ENCODE measurements at places on chromosomes 5 and 9.

- DNase-seq = no peak
Measured at GRCh38 chr9:116064970-116065369, 88.6 kb upstream of the PAPPA start.

DNA sequence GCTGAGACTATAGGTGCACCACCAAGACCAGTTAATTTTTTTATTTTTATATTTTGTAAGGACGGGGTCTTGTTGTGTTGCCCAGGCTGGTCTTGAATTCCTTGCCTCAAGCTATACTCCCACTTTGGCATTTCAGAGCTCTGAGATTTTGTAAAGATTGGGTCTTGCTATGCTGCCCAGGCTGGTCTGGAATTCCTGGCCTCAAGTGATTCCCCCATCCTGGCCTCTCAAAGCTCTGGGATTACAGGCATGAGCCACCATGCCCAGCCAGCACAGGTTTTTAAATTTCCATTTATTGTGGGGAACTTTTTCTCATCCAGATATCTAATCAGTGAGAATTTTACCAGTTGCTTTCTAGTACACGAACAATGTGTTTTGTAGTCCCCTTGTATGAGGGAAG is 156.1 kb upstream of the VLDLR start:
- no peak for DNase-seq

DNA sequence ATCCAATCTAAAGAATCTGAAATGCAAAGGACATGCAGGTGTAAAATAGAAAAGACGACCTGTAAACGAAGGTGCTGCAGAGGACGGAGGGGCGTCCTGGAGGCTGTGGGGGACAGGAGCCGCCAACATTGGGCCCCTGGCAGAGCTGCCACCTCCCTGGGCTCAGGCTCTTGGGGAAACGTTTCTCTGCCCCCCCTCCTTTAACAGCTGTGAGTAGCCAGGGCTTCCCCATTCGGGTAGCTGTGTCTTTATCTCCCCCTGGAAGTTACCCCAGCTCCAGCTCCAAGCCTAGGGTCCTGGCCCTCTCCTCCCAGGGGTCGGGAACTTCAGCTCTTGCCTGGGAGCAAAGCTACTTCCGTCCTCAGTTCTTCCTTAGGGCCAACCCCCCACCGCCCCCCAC is 51.5 kb downstream of the PSD2 start:
- no peak for DNase-seq

DNA sequence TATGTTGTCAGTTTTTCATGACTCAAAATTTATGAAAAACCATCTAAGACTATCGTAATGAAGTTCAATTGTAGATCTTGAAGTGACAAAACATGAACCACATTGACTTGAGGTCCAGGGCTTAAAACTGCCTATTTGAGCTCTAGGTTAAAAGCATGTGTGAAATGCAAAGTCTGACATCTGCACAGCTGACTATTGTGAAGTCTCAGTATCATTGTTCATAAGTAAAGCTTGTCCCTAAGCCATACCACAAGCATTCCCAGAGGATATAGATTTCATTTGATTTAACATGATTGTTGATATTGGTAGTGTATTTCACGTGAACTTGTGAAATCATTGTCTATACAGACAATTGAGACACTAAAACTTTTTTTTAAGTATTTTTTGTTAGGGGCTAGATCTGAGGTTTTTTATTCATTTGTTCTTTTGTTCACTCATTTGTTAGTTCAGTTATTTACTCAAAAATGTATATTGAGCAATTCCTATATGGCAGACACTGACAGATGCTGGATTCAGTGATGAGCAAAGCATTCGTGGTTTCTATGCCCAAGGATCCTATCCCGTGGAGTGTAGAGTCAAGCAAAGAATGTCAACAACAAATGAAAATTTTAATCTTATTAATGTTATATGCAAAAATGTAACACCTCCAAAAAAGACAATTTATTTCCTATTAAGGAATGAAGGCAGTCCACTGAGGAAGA is 485.2 kb downstream of the RAB3C start:
- DNase-seq = no peak

DNA sequence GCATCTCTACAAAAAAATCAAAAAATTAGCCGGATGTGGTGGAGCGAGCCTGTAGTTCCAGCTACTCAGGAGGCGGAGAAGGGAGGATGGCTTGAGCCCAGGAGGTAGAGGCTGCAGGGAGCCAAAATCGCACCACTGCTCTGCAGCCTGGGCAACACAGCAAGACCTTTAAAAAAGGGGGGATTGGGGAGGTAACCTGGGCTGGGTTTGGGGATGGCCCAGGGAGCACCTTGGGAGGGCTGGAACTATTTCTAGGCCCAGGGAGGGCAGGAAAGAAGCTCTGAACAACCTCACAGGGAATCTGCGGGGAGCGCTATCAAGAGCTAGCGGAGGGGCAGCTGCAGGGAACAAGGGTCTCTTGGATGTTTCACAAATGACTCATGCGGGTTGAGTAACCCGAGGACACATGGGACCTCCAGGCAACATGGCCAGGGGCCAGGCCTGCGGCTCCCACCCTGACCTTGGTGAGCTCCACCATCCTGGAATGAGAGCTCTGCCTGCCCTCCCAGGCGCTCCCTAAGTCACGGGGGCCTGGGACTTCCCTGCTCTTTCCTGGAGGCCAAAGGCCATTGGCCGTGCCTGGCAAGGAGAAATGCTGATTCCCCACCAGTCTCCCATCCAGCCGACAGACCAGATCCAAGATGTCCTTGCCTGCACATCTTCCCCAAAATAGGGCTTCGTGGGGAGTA is 23.4 kb downstream of the SARDH start:
- DNase-seq = peak; percentile 39

GRCh38 chr5:67245259-67245846 is 48.8 kb upstream of the CD180 start:
- DNase-seq = no peak

- peak; percentile 70 for DNase-seq
Measured at GRCh38 chr9:131394464-131395156, 724 bp downstream of the PRRC2B start.

GRCh38 chr9:127558581-127559246 is 53.4 kb upstream of the STXBP1 start:
- DNase-seq = no peak

DNA sequence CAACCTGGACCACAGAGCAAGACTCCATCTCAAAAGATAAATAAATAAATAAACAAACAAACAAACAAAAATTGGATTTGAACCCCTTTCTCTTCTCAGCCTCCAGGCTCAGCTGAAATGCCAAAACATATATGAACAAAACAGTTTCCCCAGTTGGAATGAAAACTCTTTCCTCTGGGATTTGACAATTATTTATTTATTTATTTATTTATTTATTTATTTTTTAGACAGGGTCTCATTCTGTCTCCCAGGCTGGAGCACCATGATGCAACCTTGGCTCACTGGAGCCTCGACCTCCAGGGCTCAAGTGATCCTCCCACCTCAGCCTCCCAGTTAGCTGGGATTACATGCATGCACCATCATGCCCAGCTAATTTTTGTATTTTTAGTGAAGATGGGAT is 6.0 kb upstream of the STXBP1 start:
- DNase-seq = no peak

- no peak for DNase-seq
Measured at GRCh38 chr9:130901498-130902203, 5.0 kb upstream of the QRFP start.

DNA sequence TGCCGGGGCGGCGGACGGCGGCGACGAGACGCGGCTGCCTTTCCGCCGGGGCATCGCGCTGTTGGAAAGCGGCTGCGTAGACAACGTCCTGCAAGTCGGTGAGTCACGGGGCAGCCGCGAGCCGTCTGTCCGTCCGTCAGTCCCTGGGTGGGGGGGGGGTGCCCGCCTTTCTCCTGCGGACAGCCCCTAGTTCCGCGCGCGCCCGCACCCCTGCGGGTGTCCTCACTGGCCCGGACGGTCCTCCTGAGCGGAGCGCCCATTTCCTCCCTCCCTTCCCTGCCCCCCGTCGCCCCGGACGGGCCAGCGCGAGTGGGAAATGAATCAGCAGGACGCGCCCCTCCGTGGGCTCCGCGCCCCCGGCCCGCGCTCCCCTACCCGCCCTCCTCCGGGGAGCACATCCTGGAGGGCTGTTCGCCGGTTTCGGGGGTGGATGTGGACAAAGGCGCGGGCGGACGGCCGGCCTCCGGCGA is 828 bp downstream of the ZSWIM6 start:
- DNase-seq = peak; percentile 70

DNA sequence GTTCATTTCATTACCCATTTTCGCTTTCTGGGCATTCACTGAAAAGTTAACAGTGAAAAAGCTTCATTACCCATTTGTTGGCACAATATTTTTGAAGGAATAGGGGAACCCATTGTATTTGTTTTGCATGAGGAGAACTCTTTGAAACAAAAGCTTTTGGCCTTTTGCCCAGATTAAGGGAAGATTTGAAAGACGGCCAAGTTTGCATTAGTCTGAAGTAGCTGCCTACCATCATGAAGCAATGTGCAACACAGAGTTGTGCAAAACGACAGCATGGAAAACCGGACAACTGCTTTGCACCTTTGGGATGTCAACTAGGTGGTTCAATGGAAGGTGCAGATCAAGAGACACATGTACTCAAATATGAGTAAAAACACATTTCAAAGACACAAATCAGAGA is 84.9 kb downstream of the TRPM3 start:
- DNase-seq = no peak

DNA sequence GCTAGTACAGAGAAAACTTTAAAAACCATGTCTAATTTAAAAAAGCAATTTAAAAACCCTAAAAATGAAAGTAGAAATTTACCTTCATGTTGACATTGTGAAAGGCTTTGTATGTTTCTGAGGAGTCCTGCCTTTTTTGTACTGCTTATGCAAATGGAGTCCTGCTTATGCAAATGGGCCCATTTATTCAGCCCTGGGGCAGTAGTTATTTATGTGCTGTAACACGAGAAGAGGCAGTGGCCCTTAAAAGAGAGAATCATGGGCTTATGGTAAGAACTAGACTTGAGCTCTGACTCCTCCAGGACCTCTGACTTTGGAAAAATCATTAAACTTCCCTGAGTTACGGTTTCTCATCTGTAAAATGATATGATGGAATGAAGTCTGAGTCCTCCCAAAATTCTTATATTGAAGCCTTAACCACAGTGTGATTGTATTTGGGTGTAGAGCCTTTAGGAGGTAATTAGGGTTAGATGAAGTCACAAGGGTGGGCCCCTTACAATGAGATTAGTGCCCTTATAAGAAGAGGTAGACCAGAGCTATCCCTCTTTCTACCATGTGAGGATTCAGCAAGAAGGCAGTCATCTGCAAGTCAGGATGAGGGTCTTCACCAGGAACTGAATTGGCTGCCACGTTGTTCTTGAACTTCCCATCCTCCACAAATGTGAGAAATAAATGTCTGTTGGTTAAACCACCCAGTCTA is 447.8 kb upstream of the CD180 start:
- DNase-seq = no peak

- no peak for DNase-seq
Measured at GRCh38 chr5:50727149-50727496, 60.7 kb downstream of the PARP8 start.

GRCh38 chr9:110111868-110112267 is 96.1 kb downstream of the C9orf152 start:
- no peak for DNase-seq

- peak; percentile 72 for DNase-seq
Measured at GRCh38 chr5:172683645-172684471, 42.8 kb downstream of the NEURL1B start.

GRCh38 chr9:99050924-99051323 is 54.0 kb upstream of the TGFBR1 start:
- no peak for DNase-seq

- peak; percentile 82 for DNase-seq
Measured at GRCh38 chr9:133054966-133055365, 6.8 kb upstream of the CEL start.

- peak; percentile 77 for DNase-seq
Measured at GRCh38 chr9:127838375-127839078, 15.9 kb downstream of the ENG start.

DNA sequence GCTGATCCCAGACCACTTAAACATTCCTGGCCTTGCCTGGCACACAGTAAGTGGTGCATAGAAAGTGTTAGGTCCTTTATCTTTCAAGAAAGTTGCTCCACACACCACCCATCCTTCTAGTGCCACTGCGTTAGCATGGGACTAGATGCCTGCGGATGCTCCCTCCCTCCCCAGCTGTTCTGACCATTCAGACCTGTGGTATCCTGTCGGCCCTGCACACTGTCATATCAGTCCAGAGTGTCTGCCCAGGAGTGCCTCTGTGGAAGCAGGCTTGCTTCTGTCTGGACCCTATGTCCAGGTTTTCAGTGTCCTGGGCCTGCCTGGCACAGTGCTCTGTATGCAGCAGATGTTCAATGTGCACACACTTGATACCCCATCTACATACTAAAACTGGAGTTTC is 38.3 kb upstream of the SMU1 start:
- DNase-seq = no peak

GRCh38 chr9:29211580-29212396 is 1638.5 kb upstream of the C9orf72 start:
- DNase-seq = peak; percentile 70

- DNase-seq = no peak
Measured at GRCh38 chr9:70131296-70131695, 87.6 kb downstream of the MAMDC2 start.

GRCh38 chr9:85292261-85292660 is 449.5 kb downstream of the AGTPBP1 start:
- no peak for DNase-seq

- DNase-seq = no peak
Measured at GRCh38 chr5:88708682-88709398, 174.1 kb downstream of the MEF2C start.

DNA sequence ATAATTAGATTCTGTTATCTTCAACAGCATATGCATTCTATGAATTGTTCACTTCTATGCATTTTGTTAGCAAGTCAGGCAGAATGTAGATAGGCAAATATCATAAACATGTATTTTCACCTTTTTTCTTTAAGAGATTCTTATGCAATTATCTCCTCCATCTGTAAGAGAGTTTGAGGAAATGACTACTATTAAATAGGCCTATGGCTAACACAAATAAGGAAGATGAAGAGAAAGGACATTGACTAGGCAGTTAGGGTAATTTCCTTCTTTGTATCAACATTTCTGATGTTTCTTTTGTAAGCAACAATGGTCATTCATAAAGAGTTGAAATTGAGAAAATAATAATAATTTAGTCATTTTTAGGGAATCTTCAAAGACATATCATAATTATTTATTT is 145.2 kb upstream of the CDH12 start:
- no peak for DNase-seq

- DNase-seq = peak; percentile 64
Measured at GRCh38 chr9:15306068-15306756, 804 bp downstream of the TTC39B start.
